ENCODE measurements at places on chromosomes 3 and 15.

- peak; percentile 6 for DNase-seq
Measured at GRCh38 chr3:183884097-183884426, 618 bp downstream of the PARL start.

- no peak for DNase-seq
Measured at GRCh38 chr3:130906374-130906995, 12.6 kb downstream of the ATP2C1 start.

DNA sequence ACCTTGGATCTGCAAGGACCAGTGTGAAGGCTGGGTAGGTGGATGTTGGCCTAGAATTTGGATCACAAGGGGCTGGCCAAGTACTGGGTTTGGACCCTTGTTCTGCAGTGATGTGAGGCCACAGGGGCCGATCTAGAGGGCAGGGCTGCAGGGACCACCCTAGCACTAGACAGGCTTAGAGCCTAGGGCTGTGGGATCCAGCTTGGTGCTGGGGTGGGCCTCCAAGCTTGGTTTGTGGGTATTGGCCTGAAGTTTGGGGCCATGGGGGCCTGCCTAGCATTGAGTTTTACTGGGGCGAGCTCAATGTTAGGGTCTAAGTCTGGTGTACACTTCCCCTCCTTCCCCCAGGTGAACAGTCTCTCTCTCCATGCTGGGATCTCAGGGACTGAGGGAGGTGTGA is 36.5 kb downstream of the UBE3A start:
- DNase-seq, result no peak

- DNase-seq, result no peak
Measured at GRCh38 chr3:21357241-21357640, 393.8 kb downstream of the ZNF385D start.

DNA sequence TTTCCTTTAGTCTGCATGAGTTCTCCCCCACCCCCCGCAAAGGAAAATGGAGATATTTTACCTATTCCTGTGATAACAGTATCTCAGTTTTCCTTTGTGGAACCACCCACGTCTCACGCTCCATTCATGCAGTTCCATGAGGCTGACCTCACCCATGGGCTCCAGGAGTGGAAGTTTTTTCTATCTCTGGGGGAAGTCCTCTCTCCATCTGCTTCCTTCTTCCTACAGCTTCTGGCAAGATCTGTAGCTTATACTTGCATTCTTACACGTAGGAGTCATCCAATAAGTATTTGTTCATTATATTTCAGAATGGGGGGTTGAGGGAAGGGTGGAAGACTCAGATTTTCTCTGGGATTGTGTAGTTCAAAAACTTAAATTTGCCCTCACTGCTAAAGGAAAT is 5.8 kb upstream of the GLCE start:
- no peak for DNase-seq

All from LoVo (cell line).